Activated T-helper 9 cell treated with anti-CD3 and anti-CD28 coated beads, Interleukin-2, amount 50 U/mL, for 16 hours (primary cell): ENCODE measurements at places on chromosomes 2 and 18.

- DNase-seq: no peak
Observed at GRCh38 chr2:79844011-79844410, 331.2 kb downstream of the CTNNA2 start.

DNA sequence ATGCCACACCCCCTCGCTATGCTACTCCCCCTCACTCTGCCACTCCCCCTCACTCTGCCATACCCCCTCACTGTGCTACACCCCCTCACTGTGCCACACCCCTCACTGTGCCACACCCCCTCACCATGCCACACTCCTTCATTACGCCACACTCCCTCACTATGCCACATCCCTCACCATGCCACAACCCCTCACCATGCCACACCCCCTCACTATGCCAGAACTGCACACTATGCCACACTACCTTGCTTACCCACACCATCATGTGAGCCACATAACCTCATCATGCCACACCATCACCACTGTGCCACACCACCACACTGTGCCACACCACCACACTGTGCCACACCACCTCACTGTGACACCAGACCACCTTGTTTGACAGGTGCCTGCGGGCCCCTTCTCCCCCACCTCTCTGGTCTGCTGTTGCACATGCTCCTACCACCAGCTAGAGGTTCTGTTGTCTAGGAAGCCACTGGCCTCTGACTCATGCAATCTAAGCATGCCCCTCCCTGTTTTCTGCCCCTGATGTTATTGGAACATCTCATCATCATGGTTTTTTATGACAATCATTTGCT is 22.0 kb downstream of the MARCHF4 start:
- no peak for DNase-seq

- DNase-seq: no peak
Observed at GRCh38 chr2:160228141-160228917, 28.3 kb upstream of the ITGB6 start.

- no peak for DNase-seq
Observed at GRCh38 chr2:208708486-208708885, 301.9 kb downstream of the PTH2R start.
